ENCODE measurements at places on chromosomes 6 and 20. TPM values are rescaled to one million over a fixed set of nuclear protein-coding genes. Genes with fewer than 3 reads are reported as not detected.

The CTAGE9 gene
- not detected for total RNA-seq

The LINC00237 gene
- total RNA-seq: not detected

The EDN3 gene
- total RNA-seq: 1.8 TPM

The PPIL6 gene
- total RNA-seq: 3.9 TPM

The ALDH8A1 gene
- 0.11 TPM for total RNA-seq

The OLIG3 gene
- not detected for total RNA-seq

The SLC2A10 gene
- total RNA-seq: not detected

The ZFP57 gene
- not detected for total RNA-seq

The TBXT gene
- total RNA-seq: not detected

The CGAS gene
- 4.9 TPM for total RNA-seq

The PPP1R3G gene
- 1.6 TPM for total RNA-seq

The RIMS4 gene
- 1.6 TPM for total RNA-seq

The PNLDC1 gene
- not detected for total RNA-seq

The BPIFB4 gene
- not detected for total RNA-seq

The TTK gene
- total RNA-seq: 18.9 TPM

The THEMIS gene
- total RNA-seq: not detected

The GJA10 gene
- total RNA-seq: not detected

The SLC35F1 gene
- total RNA-seq: 0.06 TPM

The MAP7 gene
- 21.6 TPM for total RNA-seq

The FAM162B gene
- not detected for total RNA-seq

The PBX2 gene
- total RNA-seq: 17.2 TPM

The CDH4 gene
- total RNA-seq: 7.7 TPM

The ANGPT4 gene
- not detected for total RNA-seq

The MOG gene
- total RNA-seq: not detected

The SENP6 gene
- 29.2 TPM for total RNA-seq

The SLC12A5 gene
- 14.0 TPM for total RNA-seq

The SASH1 gene
- total RNA-seq: 2.2 TPM

The MAP3K5 gene
- 2.2 TPM for total RNA-seq

The LAMA2 gene
- total RNA-seq: 0.31 TPM

The NOTCH4 gene
- 0.74 TPM for total RNA-seq

The MBOAT1 gene
- 2.7 TPM for total RNA-seq

The MRPS18A gene
- total RNA-seq: 47.8 TPM

The KCNK16 gene
- not detected for total RNA-seq

The C6orf141 gene
- total RNA-seq: 11.5 TPM

The SFTA2 gene
- not detected for total RNA-seq

The FERMT1 gene
- total RNA-seq: 13.4 TPM

The EEF1A2 gene
- 140 TPM for total RNA-seq

The MEP1A gene
- total RNA-seq: not detected

The VGLL2 gene
- total RNA-seq: not detected

The UCKL1 gene
- 24.4 TPM for total RNA-seq

The RALY gene
- total RNA-seq: 149 TPM

The CLDN20 gene
- total RNA-seq: not detected

The SMLR1 gene
- total RNA-seq: not detected

The MAFB gene
- 0.16 TPM for total RNA-seq

The AIF1 gene
- not detected for total RNA-seq

The RIMS1 gene
- not detected for total RNA-seq

The ACSS1 gene
- total RNA-seq: 14.2 TPM

The MICA gene
- 32.1 TPM for total RNA-seq

The BTN1A1 gene
- not detected for total RNA-seq

The SLC17A2 gene
- total RNA-seq: not detected

The TMEM74B gene
- total RNA-seq: 3.7 TPM

The PLA2G7 gene
- total RNA-seq: not detected

All from A549 treated with GW870086 at 1 μM for 4 hours (cell line).